ENCODE measurements at places on chromosomes 7 and 10. TPM values are rescaled to one million over a fixed set of nuclear protein-coding genes. Genes with fewer than 3 reads are reported as not detected.

MEOX2 gene
- polyA plus RNA-seq: not detected

GSTO2 gene
- 1.6 TPM for polyA plus RNA-seq

TMEM139 gene
- polyA plus RNA-seq: not detected

ZNF438 gene
- polyA plus RNA-seq: 5.0 TPM

SKIDA1 gene
- not detected for polyA plus RNA-seq

JCAD gene
- 0.03 TPM for polyA plus RNA-seq

GRCh38 chr10:93274419-93274818, 200.7 kb downstream of the CYP26A1 start:
- DNase-seq: no peak

DNA sequence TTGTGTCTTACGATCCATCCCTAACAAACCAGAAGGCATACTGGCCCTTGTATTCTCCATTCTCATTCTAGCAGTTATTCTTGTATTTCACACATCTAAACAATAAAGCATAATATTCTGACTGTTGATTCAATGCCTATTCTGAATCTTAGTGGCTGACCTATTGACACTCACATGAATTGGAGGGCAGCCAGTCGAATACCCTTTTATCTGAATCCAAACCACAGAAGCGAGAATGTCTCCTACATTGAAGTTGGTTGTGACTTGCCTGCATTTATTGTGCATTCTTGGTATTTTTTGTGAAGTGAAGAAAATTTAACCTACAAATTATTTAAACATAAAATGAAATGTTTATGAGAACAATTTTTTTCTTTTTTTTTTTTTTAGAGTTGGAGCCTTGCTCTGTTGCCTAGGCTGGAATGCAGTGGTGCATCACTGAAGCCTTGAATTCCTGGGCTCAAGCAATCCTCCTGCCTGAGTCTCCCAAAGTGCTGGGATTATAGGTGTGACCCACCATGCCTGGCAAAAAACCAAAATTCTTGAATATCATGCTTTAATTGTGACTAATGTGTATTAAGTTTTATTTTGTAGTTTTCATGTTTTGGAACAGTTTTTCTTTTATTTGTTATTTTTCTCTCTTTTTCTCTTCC, 22.7 kb downstream of the EXOC4 start:
- DNase-seq: no peak

DNA sequence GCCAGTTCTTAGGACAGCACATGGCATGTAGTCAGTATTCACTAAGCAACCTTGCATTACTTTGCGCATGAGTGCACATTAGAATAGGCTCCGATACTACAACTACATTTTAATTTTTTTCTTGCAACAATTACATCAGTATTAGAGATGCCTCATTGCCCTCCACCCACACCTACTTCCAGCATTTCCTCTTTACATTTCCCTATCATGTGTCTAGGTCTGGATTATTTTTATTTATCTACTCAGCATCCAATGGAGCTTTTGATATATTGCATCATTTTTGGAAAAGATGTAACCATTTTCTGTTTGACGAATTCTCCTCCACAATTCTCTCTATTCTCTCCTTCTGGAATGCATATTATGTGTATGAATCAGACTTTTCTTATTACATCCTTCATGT, 258.2 kb upstream of the GLI3 start:
- DNase-seq: no peak

- DNase-seq: no peak
Measured at GRCh38 chr10:60818134-60818770, 40.0 kb downstream of the CDK1 start.

- no peak for DNase-seq
Measured at GRCh38 chr7:28979776-28980175, 21.6 kb upstream of the TRIL start.

DNA sequence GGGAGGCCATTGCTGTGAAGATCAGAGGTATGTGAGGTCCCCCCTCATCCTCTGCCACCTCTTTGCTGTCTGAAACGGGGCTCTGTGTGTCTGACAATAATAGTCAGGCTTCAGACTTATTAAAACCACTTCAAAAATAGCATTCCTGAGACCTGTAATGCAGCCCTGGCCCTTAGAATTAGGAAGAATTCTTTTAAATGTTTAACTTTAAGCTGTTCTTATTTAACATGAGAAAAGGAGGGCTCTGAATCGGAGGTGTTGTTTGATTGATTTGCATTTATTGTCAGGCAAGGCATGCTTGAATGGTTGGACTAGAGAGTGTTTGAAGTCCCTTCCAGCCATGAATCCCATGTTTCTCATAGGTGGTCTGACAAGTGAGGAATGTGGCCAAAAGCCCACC, 52.5 kb downstream of the AKR1B1 start:
- no peak for DNase-seq

DNA sequence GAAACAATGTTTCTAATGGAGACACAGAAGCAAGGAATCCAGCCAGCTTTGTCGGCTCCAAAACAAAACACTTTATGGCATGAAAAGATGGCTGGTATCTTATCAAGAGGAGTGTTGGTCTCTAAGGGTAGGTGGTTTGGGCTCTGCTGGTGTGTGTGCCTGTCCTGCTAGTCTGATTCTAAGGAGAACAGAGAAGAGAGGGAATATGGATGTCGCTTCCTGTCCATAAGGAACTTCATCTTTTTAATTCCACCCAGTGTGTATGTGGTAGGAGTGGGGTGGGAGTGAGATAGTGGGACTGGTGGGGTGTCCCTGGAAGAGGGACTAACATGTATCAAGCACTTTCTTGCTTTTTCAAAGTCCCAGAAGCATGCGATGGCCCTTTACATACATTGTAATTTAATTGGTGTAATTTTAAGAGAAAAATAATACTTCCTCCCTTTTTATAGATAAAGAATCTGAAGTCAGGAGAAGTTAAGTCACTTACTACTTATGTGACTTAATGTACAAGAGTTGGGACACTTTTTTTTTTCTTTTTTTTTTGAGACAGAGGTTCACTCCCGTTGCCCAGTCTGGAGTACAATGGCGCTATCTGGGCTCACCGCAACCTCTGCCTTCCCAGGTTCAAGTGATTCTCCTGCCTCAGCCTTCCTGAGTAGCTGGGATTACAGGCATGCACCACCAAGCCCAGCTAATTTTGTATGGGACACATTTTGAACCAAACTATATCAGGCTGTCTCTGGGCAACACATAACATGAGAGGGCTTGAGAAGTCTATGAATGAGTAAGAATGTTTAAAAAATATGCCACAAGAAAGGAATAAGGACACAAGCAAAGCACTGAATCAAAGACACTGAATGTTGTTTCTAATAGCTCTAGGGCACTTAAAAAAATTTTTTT, 18.8 kb downstream of the NT5C3A start:
- DNase-seq: no peak

DNA sequence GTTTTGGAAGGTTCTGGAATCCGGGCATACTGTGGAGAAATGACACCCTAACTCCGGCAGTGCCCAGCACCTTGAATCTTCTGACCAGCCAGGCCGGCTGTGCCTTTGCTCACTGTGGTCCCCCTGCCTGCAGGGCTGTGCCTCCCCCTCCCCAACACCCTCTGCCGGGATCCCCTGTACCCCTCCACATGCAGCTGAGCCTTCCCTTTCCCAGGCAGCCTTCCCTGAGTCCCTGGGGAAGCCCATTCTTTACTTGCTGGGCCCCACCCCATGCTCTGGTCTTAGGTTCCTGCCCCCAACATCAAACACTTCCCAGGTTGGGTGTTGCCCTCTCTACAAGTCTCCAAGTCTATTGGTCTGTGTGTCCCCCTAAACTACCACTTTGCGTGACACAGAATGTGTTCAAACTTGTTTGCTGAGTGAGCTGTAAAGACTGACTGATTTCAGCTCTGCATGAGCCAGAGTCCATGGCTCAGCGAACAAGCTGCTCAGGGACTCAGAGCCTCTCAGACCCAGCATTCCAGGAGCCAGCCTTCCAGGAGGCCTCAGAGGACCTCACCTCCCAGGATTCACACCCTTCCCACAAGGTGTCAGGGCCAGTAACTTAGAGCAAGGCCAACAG, 31.6 kb downstream of the CALML5 start:
- no peak for DNase-seq

DNA sequence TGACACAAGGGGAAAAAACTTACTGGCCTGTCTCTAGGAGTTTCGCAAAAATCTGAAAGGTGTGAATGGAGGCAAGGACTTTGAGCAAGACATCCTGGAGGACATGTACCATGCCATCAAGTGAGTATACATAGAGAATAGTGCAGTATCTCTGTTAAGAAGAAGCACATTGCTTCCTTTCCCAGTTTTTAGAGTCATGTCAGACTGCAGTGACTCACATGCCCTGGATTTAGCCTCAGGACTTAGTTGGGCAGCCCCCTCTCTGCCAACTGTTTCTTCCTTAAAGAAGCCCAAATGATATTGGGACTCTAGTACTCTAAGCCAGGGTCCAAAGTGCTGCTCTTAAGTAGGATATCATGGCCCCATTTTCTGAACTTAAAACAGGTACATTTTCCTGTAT, 28.1 kb upstream of the NFKB2 start:
- no peak for DNase-seq

DNA sequence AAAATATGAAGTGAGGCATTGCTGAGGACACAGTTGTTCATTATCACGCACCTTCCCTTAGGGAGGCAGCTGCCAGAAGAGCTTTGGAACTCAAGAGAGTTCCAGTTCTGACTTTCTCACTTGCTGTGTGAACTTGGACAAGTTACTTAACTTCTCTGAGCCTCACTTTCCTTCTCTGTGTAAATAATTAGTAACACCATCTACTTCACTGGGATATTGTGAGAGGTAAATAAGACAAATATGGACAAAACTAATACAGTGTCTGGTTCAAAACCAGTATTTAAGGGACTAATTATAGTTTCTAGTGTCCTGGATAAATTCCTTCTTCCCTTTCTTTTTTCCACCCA, 6.3 kb upstream of the SLC13A4 start:
- DNase-seq: no peak

DNA sequence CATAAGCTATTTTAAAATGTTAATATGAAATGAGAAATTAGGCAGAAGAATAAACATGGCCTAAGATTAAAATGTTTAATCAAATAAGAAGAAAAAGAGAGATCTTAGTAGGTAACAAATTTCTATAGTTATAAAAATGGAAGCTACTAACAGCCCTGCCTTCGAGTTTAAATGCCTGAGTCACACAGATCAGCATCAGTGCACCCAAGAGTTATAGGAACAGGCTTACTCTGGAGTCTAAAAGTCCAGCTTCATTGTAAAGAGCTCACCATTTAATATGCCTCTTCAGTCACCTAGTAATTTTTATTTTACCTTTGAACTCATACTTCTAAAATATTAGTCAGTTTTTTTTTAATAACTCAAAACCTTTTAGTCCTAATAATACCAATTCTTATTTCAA, 52.6 kb downstream of the BRI3 start:
- DNase-seq: no peak

GRCh38 chr10:116836083-116836482, 13.2 kb upstream of the ENO4 start:
- no peak for DNase-seq

GRCh38 chr10:92024700-92025099, 101.1 kb downstream of the BTAF1 start:
- DNase-seq: no peak

DNA sequence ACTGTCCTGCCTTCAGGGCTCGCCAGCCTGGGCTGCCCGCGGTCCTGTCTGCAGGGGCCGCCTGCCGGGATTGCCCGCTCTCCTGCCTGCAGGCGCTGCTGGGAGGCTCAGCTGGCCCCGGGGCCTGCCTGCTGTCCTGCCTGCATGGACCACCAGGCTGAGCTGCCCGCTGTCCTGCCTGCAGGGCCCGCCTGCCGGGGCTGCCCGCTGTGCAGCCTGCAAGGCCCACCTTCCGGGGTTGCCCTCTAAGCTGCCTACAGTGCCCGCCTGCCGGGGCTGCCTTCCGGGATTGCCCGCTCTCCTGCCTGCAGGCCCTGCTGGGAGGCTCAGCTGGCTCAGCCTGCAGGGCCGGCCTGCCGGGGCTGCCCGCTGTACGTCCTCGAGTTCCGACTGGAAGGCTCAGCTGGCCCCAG, 164.4 kb downstream of the GLRX3 start:
- DNase-seq: no peak

GRCh38 chr10:129767751-129768150, 196.3 kb downstream of the EBF3 start:
- DNase-seq: no peak

DNA sequence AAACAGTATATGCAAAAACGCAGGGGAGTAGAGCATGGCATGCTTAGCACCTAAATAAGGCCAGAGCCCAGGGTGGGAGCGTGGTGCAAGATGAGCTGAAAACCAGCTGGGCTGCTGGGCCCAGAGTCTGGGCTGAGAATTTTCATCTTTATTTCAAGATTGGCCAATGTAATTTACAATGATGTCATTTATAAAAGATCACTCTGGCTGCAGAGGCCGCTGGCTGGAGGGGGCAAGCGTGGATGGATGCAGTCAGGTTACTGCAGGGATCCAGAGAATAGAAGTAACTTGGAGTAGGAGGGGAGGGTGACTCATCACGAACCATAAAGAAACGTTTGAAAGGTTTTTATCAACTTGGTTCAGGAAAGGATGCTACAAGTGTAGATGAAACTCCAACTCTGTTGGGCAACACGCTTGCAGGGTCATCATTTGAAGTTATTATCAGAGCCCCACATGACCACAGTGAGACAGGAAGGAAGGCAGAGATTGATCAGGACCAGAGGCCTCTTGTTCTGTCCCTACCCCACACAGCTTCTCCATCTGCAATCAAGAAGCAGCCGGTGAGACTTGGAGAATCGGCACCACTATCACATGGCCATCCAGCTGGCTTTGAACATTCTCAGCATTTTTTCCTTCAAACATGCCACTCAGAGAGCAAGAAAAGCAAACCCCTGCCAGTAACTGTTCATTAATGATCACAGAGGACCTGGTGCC, 49.2 kb downstream of the ODAD2 start:
- DNase-seq: no peak

GRCh38 chr7:41996381-41997035, 240.5 kb downstream of the GLI3 start:
- DNase-seq: no peak

GRCh38 chr7:55568613-55569268, 3.6 kb downstream of the VOPP1 start:
- no peak for DNase-seq

DNA sequence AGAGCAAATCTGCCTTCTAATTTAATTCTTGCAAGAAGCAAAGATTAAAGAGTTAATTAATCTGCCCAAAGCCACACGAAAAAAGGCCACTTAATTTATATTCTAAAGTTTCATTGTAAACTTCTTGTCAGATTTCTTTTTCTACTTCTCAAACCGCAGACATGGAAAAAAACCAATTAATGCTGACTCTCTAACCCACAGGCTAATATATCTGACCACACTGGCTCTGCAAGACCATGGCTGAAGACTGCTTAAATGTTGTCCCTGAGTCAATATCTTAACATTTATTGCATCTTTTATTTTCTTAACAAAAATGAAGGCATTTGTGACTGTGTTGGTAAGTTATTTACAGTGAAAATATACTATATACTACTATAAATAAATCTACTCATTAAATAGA, 234.0 kb upstream of the SP8 start:
- DNase-seq: no peak
